Brain pericyte (primary cell): ENCODE measurements at places on chromosomes 5 and 9.

- DNase-seq, result no peak
These were observed 213.0 kb downstream of the PJA2 start for GRCh38 chr5:109196823-109197160.

DNA sequence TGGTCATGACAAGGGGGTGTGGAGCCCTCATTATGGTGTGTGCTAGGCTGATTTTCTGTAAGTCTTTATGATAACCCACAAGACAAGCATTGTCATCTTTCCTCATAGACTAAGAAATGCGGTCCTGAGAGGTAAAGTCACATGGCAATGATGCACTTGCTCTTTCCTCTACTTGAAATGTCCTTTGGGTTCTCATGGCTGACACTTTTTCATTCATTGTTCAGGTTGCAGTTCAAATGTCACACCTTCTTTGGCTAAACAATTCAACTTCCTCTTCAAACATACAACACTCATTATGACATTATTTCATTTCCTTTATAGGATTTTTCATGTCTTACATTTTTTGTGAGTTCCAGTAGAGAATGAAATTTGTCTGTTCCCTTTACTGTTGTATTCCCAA lies 323.6 kb upstream of the PRR16 start:
- no peak for DNase-seq

DNA sequence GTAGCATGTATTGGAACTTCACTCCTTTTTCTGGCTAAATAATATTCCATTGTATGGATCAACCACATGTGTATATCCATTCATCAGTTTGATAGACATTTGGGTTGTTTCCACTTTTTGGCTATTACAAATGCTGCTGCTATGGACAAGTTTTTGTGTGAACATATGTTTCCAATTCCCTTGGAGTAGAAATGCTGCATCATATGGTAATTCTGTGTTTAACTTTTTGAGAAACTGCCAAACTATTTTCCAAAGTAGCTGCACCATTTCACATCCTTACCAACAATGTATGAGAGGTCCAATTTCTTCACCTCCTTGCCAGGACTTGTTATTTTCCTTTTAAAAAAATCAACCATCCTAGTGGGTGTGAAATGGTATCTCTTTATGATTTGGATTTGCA lies 8.4 kb downstream of the FRRS1L start:
- DNase-seq, result no peak

- no peak for DNase-seq
These were observed 4.6 kb downstream of the FOXD1 start for GRCh38 chr5:73443829-73444498.

GRCh38 chr5:136080483-136081216 lies 51.9 kb downstream of the TGFBI start:
- peak; percentile 86 for DNase-seq

GRCh38 chr5:77028631-77029375 lies 1.4 kb upstream of the AGGF1 start:
- DNase-seq, result no peak
